ENCODE measurements at places on chromosomes 11 and 22.

GRCh38 chr11:94964934-94965333 is 8.4 kb downstream of the CWC15 start:
- no peak for DNase-seq

- no peak for DNase-seq
Observed at GRCh38 chr11:121721961-121722360, 269.2 kb upstream of the SORL1-AS1 start.

DNA sequence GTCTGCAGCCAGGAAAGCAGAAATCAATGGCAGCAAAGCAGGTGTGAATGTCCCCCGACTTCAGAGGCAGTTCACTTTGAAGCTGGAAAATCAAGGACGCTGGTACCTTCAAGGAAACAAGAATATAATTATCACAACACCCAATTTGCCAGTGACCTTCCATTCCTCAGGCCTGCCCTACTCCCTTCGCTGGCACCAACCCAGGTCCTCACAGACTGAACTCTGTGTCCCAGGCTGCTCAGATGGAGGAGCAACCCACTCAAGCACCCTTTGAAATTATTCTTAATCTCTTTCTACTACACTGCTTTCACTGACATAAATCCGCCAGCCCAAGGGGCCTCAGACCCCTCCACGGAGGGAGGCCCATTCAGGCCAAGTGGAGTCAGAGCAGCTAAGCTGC is 64.7 kb upstream of the WT1 start:
- no peak for DNase-seq

- DNase-seq, result no peak
Observed at GRCh38 chr11:126072801-126073594, 10.3 kb upstream of the CDON start.

- DNase-seq, result no peak
Observed at GRCh38 chr11:81963018-81963417, 770.6 kb downstream of the FAM181B start.

GRCh38 chr11:96311120-96311568 is 31.9 kb downstream of the MAML2 start:
- no peak for DNase-seq

- no peak for DNase-seq
Observed at GRCh38 chr11:65132238-65132987, 1.9 kb downstream of the SYVN1 start.

DNA sequence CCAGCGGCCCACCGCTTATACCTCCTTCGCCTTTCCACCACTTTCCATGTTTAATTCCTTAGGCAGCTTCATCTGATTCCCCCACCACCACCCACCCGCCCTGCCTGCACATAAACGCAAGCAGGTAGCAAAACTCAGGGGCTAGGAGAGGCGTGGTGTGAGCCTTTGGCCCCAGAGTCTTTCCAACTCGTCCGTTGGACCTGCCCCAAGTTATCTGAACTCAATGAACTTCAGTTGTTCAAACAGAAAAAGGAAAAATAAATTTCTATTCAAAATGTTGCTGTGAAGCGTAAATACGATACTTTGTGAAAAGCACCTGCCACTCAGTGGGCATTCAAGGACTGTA is 814 bp upstream of the CDON start:
- DNase-seq, result no peak

GRCh38 chr11:68872216-68873003 is 30.7 kb upstream of the CPT1A start:
- DNase-seq, result no peak

DNA sequence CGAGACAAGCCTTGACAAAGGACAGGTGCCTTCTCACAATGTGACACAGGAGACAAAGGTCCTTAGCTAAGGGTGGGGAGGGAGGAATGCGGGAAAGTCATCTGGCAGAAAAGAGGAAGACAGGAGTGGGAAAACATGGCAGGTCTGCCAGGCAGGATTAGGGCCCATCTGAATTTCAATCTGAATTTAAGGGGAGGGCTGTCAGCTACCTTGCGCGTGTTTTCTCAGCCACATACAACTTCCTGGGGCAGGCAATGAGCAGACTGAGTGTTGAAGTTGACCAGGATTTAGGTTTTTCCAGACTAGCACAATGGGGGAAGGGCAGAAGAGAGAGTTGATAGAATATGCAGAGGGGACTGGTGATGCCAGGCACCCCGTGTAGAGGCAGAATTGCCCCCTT is 66.7 kb upstream of the LARGE1 start:
- no peak for DNase-seq

- DNase-seq, result no peak
Observed at GRCh38 chr11:72379384-72380131, 54.8 kb downstream of the CLPB start.

GRCh38 chr11:35584321-35584720 is 33.9 kb upstream of the FJX1 start:
- no peak for DNase-seq

- no peak for DNase-seq
Observed at GRCh38 chr11:9859554-9860305, 195.9 kb downstream of the SWAP70 start.

DNA sequence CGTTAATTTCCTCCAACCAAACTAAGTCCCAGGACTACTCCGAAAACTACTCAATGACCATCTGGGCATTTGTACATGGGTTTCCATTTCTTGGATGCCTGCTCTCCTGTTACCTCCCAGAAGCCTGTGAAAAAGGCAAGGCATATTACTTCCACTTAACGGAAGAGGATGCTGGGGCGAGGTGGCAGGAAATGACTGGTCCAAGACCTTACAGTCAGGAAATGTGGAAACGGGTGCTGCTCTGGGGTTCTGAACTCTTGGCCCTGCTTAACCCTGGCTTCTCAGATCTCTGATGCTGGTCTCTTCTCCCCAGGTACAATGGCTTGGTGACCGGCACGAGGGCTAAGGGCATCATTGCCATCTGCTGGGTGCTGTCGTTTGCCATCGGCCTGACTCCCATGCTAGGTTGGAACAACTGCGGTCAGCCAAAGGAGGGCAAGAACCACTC is 12.9 kb downstream of the ADORA2A start:
- DNase-seq, result no peak

DNA sequence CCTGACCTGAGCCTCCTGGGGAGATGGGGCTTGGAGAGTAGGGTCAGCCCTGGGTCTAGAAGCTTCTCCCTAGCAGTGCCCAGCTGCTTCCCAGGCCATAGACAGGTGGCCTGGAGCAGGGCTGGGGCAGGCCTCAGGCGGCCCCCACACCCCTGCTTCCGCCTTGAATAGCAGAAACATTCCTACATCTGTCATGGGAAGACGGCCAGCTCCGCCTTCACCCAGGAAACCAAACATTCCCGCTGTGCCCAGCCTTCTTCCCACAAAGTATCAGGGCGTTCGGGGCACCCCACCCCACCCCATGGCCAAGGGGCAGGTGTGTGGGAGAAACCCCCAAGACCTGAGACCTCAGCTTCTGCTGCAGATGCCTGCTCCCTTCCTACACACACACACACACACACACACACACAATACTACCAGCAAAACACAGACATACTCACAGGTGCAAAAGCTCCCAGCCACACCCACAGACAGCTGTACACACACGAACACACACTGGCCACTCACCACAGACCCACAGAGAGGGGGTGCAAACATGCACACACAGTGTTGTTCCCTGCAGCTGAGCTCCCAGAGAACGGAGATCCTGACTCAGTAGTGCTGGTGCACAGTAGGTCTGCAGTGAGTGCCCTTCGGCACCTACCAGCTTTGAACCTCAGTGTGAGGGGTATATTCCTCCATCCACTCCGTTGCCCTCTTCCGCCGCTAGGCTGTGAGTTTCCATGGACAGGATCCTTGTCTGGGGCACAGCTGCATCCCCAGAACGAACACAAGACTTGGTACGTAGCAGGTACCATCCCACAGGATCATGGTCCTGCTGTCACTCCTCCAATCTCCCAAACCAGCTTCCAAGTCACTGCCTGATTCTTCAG is 37.4 kb downstream of the PDGFB start:
- DNase-seq, result no peak

DNA sequence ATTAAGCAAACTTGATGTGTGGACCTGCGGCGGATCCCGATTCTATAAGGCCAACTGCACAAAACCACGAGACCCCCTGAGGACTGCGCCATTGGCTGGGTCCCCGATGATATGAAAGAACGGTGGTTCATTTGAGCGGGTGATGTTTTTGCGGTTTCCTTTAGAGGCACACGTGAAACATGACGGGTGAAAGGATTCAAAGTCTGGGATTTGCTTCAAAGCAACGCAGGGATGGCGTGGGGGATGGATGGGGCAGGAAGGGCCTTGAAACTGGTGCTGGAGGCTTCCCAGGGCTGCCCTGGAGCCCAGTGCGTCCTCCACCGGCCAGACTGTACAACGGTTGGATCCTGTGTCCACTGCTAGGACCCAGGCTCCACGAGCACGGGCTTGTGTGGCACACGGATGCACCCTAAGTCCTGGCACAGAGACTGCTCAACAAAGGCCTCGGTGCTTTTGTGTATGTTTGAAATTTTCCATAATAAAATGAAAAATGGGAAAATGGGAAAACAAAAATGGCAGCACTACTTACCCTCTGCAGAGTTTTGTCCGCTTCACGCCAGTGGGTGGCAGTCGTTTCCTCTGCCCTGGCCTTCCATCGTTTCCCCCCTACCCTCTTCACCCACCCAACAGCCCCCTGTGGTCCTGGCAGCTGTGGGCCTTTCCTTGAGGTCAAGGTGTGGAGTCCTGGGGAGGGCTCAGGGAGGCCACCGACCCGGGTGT is 3.6 kb downstream of the ASCL2 start:
- DNase-seq, result no peak

GRCh38 chr11:84824624-84825023 is 802.5 kb downstream of the DLG2 start:
- DNase-seq, result no peak

DNA sequence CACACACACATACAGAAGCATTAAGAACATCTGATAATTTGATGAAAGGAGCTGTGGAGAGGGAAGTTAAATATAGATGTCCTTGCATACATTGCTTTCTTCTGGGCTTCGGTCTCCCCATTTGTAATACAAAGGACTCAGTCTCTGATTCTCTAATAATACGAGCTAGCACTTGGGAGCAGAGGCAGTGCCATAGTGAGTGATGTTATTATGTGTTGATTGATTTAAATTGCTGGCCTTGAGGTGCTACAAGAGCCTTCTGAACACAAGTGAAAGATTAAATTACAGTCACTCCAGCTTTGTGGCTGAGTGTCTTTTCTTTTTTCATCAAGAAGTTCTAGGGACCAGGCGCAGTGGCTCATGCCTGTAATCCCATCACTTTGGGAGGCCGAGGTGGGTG is 61.5 kb upstream of the HMGXB4 start:
- no peak for DNase-seq

GRCh38 chr11:17013548-17014320 is 480 bp downstream of the PLEKHA7 start:
- DNase-seq, result peak; percentile 21

DNA sequence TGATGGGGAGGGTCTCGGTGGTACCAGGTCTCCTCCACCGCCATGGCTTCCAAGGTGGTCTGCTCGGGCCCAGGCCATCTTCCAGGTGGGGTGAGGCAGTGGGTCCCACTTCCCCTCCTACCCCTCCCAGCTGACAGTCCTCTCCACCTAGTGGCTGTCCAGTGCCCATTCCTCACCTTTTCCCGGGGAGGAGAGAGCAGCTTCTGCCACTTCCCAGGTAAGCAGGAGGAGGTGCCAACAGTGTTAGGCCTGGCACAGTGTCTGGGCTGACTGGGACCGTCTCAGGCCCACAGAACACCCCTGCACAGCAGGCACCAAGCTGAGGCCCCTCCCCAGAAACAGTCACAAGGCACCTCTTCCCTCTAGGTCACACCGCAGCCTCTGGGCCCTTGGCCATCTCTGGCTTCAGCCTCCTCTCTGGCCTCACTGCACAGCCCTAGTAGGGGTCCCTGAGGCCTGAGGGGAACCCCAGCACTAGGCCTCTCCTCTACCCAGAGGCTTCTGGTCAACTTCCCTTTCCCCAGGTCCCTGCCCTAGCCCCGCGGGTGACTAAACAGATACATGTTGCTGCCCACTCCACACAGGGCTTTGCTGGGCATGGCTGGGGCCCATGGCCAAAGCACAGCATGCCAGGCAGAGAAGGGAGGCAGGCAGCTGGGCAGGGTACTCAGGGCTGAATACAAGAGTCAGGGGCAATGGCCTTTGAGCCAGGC is 2.3 kb upstream of the ANKRD13D start:
- DNase-seq, result no peak

DNA sequence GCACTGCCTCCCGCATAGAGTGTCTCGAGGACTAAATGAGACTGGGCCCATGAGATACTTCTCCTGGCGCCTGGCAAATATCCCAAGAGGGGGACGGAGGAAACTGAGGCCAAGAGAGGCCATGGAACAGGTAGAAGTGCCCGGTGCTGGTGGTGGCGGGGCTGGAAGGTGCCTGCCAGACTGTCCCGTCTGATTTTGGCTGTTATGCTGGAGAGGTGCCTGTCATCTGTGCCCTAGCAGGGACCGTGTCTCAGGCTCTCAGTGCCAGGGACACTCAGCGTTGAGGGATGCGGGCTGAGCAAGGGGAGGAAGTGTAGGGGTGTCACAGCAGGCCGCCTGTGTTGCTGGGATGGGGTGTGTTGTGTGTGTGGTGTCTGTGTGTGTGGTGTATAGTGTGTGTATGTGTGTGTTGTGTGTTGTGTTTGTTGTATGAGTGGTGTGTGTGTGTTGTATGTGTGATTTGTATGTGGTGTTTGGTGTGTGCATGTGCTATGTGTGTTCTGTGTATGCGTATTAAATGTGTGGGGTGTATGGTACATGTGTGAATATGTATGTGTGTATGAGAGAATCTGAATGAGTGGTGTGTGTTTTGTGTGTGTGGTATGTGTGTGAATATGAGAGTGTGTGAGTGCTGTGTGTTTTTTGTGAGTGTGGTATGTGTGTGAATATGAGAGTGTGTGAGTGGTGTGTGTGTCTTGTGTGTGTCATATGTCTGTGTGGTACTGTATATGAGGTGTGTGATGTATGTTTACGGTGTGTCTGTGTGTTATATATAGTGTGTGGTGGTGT is 21.3 kb upstream of the SHISAL1 start:
- no peak for DNase-seq

DNA sequence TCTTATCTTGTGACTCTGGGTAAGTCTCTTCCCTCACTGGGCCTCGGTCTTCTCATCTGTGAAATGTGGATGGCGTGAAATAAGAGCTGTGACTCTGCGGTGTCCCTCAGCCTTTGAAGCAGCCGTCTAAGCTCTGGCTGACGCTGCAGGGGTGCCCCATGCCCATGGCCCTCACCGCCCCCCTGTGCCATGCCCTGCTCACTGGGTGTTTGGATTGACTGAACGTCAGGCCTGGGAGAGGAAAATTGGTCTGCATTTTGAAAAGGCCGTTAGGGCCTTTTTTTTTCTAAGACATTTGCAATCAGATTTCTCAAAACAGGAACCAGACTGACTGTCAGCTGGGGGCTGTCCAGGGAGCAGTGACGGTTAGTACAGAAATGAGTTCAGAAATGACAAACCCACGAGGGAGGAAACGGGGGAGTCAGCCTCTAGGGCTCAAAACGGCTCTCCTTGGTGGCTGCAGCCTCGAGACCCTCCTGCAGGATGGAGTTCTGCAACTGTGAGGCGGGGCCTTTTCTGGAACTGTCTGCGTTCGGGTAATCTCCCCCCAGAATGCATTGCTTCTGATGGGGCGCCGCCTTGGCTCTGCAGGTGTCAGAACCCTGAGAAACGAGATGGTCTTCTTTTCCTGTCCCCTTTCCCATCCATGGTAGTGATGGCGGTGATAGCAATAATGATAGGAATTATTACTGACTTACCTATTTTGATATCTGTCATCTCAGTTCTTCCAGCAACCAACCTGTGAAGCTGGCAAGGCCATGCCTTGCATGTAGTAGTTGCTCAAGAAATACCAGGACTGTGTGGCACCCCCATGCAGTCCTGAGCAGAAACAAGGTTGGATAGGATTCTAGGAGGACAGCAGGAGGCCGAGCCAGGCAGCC is 2.0 kb downstream of the GRK2 start:
- DNase-seq, result peak; percentile 37

- no peak for DNase-seq
Observed at GRCh38 chr11:76135491-76135890, 70.8 kb downstream of the WNT11 start.
